COR-L47 (cell line): ENCODE measurements at places on chromosomes 5 and 9.

DNA sequence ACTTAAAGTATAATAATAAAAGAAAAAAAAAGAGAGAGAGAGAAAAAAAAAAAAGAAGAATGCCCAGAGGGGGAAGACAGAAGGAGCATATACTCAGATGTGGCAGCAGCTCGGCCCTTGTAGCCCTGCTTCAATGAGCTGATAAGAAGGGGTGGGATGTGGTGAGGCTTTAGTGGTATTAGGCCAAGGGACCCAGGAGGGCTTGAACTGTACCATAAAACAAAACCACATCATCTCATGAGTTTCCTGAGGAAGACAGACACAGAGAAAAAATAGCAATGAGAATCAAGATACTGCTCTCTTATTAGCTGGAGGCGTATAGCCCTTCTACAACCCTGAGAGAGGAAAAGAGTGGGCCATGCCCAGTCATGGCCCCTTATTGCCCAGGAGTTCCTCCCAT is 72.8 kb downstream of the SLC1A1 start:
- DNase-seq: no peak

- DNase-seq: peak; percentile 81
Observed at GRCh38 chr5:154397652-154398406, 48.0 kb upstream of the SAP30L start.

DNA sequence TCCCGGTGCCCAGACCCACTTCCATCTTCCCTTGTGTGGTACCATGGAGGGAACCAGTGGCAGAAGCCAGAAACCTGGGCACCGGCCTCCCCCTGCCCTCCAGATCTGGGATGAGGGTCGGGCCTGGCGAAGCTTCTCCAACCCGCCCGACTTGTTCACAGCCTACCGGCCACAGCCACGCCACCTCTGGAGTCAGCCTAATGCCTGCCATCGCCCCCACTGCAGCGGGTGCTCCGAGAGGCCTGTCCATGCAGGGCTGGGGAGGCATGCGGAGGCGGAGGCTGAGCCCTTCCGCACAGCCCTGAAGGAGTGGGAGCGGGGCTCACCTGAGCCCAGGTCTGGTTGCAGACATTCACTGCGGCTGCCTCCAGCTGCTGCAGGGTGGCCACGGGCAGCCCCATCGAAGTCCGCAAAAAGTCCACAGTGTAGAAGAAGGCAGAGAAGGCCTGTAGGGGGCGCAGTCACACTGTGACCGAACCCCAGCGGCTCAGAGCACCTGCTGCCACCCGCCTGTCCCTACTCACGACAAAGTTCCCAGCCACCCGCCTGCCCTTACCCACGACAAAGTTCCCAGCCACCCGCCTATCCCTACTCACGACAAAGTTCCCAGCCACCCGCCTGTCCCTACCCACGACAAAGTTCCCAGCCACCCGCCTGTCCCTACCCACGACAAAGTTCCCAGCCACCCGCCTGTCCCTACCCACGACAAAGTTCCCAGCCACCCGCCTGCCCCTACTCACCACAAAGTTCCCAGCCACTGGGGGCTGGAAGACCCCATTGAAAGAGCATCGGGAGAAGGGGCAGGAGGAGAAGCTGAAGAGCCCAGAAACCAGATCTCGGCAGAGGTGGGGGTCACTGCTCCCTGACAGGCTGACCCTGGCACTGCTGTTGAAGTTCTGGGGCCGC is 3.8 kb upstream of the NPDC1 start:
- DNase-seq: peak; percentile 62

DNA sequence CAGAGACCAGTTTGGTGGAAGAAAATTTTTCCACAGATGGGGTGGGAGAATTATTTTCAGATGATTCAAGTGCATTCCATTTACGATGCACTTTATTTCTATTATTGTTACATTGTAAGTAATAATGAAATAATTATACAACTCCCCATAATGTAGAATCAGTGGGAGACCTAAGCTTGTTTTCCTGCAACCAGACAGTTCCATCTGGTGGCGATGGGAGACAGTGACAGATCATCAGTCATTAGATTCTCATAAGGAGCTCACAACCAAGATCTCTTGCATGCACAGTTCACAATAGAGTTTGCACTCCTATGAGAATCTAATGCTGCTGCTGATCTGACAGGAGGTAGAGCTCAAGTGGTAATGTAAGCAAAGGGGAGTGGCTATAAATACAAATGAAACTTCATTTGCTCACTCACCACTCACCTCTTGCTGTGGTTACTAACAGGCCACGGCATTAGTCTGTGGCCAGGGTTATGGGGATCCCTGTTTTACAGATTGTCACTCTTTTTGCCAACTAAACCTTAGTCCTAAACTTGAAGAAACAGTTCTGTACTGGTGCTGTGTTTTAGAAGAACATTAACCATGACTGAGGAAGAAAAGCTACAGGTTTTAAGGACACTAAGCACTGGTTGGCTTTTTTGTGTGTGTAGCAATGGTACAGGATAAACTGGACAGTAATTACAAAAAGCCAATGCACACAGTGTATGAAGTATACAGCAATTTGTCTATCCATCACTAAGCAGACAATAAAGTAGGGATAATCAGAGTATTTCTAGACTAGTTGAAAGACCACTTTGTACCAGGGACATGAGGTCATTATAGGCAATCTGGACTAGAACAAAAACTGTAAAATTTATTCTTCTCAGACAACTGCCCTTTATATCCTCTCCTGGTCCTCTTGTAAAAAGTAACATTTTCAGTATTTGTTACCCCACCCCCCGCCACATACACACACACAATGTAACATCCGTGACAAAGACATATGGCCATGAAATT is 9.9 kb downstream of the TMEM232 start:
- DNase-seq: no peak

- no peak for DNase-seq
Observed at GRCh38 chr5:83470526-83471404, 779 bp upstream of the VCAN start.

DNA sequence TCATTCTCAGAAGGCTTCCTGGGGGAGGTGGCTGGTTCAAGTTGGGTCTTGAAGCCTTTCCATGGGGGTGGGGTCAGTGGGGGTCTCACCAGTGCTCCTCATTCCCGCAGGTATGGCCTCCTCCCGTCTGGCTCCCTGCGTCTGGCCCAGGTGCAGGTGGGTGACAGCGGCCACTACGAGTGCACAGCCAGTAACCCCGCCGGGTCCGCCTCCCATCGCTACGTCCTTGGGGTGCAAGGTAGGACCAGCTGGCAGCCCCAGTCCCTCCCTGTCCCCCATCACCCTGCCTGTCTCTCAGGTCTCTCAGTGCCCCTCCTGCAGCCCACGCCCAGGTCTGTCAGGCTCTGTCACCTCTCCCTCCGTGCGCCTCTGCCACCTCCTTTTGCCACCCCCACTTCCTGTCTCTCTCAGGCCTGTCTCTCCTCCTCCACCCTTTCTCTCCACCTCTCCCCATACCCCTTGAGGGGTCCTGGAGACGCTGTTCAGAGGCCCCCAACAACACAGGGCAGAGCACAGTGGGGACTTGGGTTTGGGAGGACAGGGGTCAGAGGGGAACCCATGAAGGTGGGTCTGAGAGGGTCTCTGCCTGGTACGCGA is 72.3 kb downstream of the HMCN2 start:
- DNase-seq: no peak

DNA sequence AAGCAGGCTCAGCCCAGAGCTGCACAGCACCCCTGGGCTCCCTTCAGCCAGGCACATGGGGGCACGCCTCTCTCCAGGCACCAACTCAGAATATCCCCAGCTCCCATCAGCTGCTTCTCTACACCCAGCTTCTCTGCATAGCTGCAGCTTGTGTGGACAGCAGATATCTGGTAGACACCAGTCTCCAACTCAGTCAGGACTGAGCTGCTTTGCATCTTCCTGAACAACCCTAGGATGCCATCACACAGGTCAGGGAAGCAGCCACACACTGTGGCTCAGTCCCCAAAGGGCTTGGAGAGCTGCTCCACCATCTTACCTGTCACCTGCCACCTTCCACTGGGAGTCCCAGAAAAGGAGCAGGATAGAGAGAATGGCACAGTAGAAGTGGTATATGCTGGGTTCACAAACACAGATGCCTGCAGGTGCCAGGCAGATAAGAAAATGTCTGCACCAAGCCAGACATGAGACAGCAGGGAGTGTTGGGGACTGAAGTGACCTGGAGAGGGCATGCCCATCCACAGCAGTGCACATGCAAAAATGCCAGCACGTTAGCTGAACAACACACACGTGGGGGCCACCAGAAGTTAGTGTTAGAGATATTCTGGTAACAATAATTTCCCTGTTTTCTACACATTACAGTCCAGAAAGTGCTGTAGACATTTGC is 42.0 kb downstream of the THBS4 start:
- no peak for DNase-seq

GRCh38 chr9:32843295-32843694 is 60.0 kb downstream of the TMEM215 start:
- no peak for DNase-seq

DNA sequence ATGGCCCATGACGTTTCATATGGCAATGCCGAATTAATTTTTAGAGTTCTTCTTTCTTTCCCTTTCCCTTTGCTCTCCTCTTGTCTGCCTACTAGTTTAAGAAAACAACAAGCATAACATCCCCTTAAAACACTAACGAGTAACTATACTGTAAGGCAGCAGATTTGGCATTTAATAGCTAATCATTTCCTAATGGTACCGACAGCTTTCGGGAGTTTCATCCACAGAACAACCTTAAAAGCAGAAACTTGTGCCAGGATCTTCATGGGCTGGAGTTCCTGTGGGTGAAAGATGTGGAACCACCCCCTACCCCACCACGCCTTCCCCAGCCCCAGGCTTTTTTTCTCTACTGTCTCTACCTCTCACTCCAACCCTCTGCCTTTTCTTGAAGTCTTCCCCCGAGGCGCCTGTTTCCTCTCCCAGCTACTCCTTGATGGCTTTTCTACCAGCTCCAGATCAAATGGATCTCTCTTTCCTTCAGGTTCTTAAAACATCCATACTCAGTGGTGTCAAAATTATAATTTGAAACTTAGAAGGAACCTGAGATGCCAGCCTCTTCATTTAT is 319.5 kb downstream of the PIK3R1 start:
- DNase-seq: no peak

- DNase-seq: no peak
Observed at GRCh38 chr5:156825688-156826087, 24.4 kb upstream of the PPP1R2B start.

DNA sequence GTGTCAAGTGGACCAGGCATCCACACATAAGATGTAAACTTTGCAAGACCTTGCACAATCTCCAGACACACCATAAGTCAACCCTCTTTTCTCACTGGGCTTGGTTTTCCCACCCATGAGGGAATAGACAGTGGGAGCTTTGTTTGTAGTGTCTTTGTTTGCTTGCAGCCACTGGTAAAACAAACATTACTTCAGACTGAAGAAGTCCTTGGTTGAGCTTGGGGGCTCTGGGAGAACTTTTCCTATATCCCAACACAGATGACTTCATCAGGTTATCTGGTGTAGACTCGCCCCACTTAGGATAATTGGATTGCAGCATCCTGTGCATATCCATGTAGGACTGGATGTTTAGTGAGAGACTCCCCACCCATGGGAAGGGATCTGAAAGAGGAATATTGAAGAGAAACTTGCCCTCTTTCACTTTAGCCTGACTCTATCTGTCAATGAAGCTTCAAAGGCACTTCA is 11.5 kb upstream of the ADGRV1 start:
- DNase-seq: no peak

- DNase-seq: no peak
Observed at GRCh38 chr5:82208371-82208770, 69.8 kb downstream of the RPS23 start.

- no peak for DNase-seq
Observed at GRCh38 chr9:76882686-76883085, 23.2 kb downstream of the PRUNE2 start.

DNA sequence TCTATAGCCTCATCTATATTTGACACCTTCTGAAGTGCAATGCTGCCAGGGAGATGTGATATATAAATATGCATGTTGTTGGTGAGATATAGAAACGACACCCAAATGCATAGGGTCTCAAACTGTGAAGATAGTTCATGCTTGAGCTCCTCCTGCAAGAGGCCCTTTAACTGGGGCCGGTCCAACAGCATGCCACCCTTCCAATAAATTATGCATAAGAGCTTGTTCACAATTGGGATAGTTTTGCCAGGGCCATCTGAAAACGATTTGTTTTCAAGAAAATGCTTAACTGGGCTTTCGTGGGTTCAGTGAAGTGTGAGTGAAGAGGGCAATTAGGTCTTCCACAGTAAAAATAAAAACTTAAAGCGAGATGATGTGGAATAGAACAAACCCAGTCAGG is 424.2 kb upstream of the WWC1 start:
- no peak for DNase-seq

DNA sequence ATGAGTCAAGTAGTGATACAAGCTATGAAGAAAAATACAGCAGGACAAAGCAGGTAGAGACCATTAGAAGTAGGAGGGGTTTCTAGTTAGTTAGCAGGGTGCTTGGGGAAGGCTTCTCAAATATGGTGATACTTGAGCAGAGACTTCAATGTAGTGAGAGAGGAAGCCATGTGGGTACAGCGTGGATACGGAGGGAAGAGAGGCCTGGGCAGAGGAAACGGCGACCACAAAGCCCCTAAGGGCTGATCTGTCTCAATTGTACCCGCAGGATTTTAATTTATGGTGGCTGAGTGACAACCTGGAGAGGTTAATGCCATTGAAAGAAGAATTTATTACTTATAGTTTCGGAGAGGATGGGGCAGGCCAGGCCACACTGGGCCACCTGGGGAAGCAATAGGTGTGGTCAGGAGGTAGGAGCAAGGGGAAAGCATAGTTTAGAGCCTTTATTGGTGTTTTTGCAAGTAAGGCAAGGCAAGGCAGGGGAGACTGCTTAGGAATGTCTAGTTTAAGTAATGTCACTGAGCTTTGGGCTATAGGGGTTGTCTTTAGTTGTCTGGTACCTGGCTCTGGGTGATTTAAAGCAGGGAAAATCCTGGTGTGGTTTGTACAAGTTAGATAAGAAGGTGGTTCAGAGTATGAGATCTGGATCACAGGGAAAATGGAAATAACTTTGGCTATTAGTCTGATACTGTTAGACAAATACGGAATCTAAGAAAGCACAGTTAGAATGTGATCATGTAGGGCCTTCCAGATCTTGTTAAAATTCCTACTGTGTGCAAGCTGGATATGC is 42.6 kb downstream of the GCNT4 start:
- DNase-seq: no peak

- no peak for DNase-seq
Observed at GRCh38 chr9:14957109-14957508, 46.9 kb upstream of the FREM1 start.

GRCh38 chr9:83013867-83014605 is 48.9 kb downstream of the RASEF start:
- DNase-seq: no peak

GRCh38 chr5:103262422-103262871 is 3.9 kb downstream of the MACIR start:
- DNase-seq: no peak

GRCh38 chr5:176822793-176823481 is 12.6 kb downstream of the UNC5A start:
- no peak for DNase-seq

GRCh38 chr9:36897478-36897877 is 136.6 kb downstream of the PAX5 start:
- no peak for DNase-seq

- DNase-seq: no peak
Observed at GRCh38 chr5:144386315-144386714, 215.6 kb downstream of the KCTD16 start.
